ENCODE measurements at places on chromosomes 1 and 21.

DNA sequence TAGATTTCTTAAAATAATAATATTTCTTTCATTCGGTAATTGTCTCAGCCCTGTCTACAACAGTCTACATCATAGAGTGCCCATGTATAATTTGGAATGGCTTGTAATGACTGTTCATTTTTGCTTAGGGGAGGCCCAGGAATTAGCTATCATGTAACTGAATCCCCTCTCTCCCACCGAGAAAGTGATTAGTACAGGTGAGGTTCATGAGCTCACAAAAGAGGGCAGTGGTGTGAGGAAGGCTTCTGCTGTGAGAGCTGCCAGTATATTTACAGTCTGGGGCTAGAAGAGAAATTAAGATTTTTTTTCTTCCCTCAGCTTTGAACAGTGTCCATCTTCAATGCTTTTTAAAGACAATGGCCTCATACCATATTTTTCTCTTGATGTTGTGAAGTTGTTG lies 340.7 kb downstream of the ADGRL2 start:
- DNase-seq, result no peak

- no peak for DNase-seq
Observed at GRCh38 chr1:14678011-14678638, 79.6 kb downstream of the KAZN start.

DNA sequence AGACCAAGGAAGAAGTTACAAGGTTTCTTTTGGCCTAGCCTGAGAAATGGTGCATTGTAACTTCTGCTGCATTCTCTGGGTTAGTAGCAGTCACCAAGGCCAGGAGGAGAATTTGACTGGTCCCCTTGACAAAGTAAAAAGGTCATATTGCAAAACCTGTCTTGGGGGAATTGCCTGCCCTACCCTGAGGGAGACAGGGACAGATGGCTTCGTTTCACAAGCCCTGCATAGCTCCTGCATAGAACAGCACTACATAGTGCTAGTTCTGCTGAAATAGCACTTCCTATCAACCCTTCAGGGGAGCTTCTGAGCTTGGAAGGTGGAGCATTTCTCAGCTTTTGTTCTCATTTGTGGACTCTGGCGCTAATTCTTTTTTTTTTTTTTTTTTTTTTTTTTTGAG lies 20.4 kb upstream of the AK2 start:
- no peak for DNase-seq

DNA sequence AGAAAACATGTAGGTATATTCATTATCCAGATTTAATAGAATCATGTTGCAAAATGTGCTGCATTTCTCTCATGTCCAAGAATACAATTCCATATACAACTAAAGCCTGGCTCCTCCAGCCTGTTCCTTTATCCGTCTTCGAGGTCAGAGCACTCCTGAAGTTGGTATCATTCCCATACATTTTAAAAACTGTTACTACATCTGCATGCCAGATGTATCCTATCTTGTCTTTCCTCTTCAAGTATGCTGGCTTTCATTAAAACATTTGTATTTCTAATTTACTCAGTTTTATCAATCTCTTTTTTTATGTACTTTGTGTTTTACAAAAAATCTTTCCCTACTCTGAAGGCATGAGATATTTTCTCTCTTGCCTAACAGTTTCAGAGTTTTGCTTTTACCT lies 536.6 kb upstream of the USP24 start:
- DNase-seq, result no peak

DNA sequence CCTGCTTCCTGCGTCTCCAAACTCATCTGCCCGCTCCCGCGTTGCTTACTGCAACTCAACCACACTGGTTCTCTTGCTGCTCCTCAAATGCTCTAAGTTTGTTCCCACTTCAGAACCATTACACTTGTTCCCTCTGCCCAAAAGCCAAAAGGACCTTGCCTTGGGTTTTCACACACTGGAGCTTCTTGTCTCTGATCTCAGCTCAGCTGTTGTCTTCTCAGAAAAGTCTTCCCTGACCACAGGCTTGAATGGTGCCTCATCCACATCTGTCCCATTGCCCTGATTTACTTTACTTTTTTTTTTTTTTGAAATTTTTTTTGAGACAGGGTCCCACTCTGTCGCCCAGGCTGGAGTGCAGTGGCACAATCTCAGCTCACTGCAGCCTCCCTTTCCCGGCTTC lies 44.3 kb upstream of the SYT14 start:
- no peak for DNase-seq

GRCh38 chr1:161350671-161351070 lies 17.0 kb downstream of the CFAP126 start:
- no peak for DNase-seq

DNA sequence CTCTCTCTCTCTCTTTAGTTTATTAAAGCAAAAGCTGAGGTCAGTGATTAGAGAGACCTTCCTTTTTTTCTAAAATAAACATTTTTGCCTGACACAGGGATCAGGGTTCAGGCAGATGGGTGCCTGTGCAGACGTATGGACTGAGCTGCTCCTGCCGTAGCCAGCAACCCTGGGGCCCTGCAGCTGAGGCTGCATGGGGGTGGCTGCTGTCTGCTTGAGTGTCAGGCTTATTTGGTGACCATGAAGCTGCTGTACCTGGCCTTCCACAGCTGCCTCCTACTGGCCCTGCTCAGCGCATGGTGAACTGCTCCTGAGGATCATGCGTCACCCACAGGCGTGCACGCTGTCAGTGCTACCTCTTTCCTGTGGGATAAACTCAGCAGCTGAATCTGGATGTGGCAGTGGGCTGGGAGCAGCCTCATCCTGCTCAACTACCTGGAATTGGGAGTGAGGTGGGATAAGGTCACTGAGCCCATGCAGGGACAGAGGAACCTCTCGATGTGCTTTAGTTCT lies 35.1 kb downstream of the GNG4 start:
- DNase-seq, result no peak

Data from muscle of arm (tissue), 14 donors.